ENCODE measurements at places on chromosomes 3 and 15.

- DNase-seq, result no peak
Measured at GRCh38 chr15:36701336-36701735, 121.9 kb downstream of the CDIN1 start.

DNA sequence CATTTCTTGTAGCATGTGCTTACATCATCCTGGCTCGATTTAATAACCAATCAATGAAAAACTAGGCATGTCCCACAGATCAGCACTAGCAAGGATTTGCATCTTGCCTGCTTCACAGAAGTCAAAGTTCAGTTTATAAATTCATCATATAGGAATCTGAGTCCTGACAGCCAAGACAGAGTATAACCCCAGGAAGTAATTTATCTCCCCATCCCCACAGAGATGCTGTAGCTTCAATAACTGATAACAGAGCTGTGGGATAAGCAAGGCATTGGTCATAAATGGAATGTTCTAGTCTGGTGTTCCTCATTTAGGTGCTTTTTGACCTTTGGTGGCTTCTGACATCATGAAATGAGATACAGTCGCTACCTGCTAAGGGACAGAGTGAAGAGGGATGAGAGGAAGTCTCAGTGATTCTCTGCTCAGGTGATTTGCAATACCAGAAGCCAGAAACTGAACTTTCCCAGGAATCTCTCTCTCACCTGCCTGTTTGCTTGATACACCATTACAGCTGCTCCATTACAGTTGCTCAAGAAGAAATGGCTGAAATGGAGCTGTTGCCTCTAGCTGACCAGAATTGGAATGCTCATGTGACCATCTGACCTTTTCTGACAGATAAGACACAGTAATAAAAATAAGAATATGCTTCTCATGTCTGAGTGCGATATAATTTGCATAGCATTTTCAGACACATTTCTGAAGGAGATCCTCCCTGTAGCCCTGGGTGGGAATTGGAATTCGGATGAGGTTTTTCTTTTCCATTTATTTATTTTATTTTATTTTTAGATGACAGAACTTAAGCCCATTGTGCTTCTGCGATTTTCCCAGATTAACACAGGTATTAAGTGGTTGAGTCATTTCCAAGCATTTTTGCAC is 217.1 kb upstream of the KCNMB2 start:
- no peak for DNase-seq

- DNase-seq, result no peak
Measured at GRCh38 chr15:50355980-50356379, 982 bp upstream of the GABPB1 start.

DNA sequence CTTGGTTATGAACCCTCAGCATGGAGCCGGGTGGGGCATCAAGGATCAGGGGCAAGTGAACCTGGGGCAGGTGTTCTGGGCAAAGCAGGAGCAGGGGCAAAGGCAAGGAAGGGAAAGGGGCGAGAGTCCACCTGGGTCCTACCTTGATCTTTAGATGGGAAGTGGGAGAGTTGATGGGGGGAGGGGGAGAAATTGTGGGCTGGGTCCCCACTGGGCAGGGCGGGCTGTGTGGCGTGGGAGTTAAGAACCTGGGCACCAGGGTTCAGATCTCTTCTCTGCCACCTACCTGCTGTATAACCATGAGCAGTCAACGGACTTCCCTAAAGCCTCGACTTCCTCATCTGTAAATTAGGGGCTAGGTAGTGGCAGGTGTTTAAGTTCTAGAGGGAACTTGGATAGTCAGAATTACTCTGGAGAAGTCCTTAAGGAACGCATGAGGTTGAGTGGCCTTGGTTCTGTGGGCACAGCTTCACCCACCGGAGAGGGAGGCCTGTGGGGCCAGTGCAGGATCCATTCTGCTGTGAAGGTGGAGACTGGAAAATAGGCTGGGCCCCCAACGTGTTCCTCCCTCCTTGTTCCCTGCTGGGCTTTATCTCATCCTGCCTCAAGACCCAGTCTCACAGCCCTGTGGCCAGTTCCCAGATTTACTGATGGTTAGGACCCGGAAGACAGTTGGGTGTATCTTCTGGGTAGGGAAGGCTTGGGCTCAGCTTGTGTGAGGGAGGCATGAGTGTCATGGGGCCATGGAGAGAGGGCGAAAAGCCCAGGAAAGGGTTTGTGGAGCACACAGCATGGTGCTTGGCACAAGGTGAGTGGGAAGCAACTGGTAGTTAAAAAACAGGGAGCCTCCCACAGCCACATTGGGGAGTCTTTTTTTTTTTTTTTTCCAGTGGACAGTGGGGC is 90.6 kb downstream of the EEFSEC start:
- no peak for DNase-seq

GRCh38 chr3:106083207-106083606 is 214.4 kb upstream of the CBLB start:
- DNase-seq, result peak; percentile 23

DNA sequence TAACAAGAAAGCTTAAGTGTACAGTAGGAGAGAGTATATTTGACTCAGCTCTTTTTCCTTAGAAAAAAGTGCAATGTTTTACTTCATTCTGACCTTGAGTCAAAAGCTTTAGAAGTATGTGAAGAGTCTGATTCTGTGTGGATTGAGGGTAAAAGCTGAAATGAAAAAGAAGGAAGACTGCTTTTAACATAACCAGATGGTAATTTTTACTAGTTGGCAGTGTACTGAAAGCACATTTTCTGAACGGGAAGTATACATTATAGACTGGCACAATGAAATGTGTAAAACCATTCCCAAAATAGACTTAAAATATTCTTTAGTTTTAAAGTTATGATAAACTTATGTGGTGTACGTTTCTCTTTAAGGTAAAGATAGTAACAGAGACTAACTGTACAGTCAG is 197.8 kb upstream of the ZNF717 start:
- DNase-seq, result no peak

GRCh38 chr3:94246171-94246570 is 183.3 kb downstream of the NSUN3 start:
- DNase-seq, result no peak

GRCh38 chr15:96262549-96263489 is 67.7 kb upstream of the NR2F2 start:
- DNase-seq, result no peak

DNA sequence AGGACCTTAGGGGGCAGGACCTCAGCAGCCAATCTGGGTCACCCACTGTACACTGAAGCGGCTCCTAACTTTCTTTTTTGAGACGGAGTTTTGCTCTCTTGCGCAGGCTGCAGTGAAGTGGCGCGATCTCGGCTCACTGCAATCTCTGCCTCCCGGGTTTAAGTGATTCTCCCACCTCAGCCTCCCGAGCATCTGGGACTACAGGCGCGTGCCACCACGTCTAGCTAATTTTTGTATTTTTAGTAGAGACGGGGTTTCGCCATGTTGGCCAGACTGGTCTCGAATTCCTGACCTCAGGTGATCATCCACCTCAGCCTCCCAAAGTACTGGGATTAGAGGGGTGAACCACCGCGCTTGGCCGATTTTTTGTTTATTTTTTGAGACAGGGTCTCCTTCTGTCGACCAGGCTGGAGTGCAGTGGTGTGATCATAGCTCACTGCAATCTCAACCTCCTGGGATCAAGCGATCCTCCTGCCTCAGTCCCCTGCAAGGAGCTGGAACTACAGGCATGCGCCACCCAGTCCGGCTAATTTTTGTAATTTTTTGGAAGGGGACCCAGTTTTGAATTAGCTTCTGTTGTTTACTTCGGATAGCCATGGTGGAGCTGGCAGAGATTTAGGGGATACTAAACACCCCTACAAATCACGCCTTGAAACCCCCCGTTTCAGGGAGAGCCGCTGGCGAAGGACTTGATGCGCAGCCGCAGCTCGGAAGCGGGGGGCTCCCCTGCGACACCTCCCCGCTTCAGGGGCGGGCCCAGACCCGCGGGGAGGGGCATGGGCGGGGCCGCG is 1.5 kb upstream of the CLK3 start:
- DNase-seq, result no peak

DNA sequence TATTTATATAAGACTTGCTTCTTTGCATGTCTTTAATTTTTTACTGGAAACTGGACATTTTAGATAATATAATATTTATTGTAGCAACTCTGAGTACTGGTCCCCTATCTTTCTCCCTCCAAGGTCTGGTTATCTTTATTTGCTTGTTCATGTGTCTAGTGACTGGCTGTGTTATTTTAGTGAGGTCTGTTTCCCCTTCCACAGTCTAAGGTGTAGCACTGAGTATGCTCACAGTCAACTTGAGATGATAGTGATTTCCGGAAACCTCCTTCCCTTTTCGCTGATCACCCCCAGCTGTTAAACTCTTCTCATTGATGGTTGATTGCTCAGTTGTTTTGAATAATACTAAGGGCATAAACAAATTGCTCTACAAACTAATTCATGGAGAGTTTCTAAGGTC is 37.0 kb downstream of the PCNP start:
- no peak for DNase-seq

GRCh38 chr3:31249545-31249944 is 283.2 kb upstream of the STT3B start:
- no peak for DNase-seq

DNA sequence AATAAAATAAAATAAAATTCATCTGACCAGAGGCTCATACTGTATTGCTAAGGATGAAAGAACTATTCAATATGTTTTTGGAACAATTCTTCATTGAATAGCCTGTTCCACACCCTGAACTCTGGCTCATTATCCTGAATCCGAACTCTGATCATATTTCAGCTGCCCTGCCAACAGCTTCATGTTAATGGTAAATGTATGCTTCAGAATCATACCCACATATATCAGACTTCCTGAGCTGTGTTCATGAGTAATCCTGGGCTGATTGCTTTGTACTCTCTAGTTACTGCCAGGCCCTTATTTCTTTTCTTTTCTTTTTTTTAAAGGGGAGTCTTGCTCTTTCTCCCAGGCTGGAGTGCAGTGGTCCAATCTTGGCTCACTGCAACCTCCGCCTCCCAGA is 11.8 kb downstream of the INO80 start:
- no peak for DNase-seq

GRCh38 chr3:119416873-119417272 is 46.5 kb downstream of the TMEM39A start:
- DNase-seq, result no peak

DNA sequence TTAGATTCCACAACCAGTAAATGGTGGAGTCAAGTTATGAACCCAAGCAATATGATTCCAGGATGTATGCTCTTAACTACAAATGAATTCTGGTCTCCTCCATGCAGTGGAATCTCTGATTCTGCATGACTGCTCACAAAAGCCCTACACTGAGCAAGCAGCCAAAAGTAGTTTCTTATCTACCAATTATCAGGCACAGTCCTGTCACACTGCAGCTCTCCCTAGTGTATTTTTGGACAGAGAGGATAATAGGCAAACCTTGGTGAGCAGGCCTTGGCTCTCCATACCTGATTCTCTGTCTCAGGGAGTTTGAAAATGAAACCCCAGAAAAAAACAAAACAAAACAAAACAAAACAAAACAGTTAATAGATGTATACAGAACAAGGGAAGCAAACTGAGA is 3.5 kb upstream of the SSR3 start:
- no peak for DNase-seq

DNA sequence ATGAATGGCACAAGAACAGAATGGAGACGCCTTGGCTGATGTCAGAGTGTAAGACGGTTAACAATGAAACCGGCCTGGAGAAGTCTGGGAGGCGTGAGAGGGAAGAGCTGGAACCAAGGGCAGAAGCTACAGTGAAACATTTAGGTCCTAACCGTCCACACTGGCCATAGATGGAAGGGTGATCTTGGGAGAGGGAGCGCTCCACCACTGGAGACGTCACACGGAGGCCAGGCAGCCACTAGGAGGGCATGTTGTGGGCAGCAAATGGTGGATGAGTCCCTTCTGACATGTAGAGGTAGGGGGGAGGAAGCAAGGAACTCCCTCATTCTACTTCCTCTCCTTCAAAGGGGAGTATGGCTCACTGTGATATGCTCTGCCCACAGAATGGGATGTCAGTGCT is 23.8 kb downstream of the FEM1B start:
- DNase-seq, result peak; percentile 69

- no peak for DNase-seq
Measured at GRCh38 chr15:41955807-41956525, 16.4 kb downstream of the EHD4 start.

DNA sequence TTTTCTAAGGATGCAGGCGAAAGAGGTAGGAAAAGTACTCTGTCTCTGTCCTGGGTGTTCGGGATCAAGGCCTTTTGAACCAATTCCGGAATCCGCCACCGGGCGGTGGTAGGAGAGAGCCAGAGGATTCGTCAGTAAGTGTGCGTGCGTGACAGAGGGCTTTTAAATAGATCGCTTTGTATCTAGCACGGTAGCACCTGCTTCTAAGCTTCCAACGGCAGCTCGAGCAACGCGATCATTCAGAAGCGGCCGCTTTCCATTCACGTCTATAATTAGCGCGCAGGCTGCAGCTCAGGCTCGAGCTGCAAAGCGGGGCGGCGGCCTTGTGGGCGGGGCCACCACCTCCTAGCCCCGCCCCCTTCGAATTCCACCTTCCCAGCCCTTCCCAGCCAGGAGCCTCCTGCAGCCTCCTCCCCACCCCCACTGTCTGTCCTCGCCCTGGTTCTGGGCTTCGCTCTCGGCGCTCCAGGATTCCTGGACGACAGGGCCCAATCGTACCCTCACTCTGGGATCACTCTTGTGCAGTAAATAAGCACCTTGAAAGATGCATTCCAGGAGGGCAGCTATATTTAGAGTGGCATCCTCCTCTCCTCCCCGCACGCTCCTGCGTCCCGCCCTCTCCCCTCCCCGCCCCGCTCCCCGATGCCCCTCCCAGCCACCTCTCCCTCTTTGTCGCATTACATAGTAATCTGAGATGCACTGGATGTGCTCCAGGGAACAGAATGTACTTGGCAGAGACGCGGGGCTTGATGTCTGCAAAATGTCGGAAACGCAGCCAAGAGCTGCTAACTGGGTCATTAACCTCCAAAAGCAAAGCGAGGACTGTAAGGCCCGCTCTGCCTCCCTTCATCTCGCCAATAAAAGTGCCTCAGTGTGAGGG is 224.1 kb upstream of the TPRG1 start:
- peak; percentile 74 for DNase-seq

GRCh38 chr15:101611007-101611406 is 41.2 kb downstream of the TM2D3 start:
- no peak for DNase-seq

DNA sequence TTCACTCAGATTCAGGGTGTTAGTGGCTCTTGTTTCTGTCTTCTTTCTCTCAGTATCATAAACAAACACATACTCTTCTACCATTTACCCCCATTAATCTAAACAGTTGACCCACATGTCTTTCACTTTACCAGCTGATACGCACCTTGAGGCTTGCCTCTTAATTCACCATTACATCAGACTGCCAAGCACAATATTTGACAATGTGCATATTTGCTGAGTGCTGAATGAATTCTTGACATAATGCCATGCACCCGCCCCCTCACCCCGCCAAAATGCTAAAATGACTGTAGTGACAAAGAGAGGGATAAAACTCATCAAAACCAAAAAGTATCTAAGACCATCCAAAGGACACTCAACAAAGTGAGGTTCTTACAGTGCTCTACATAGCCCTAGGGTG is 57.4 kb downstream of the NGLY1 start:
- DNase-seq, result no peak

- peak; percentile 28 for DNase-seq
Measured at GRCh38 chr3:63979093-63979885, 44.0 kb downstream of the PSMD6 start.
